WERI-Rb-1 (cell line): ENCODE measurements at places on chromosomes 5 and 9.

- peak; percentile 49 for DNase-seq
Measured at GRCh38 chr5:173281910-173282309, 46.3 kb downstream of the STC2 start.

- no peak for DNase-seq
Measured at GRCh38 chr9:90974643-90975245, 173.1 kb downstream of the SYK start.

DNA sequence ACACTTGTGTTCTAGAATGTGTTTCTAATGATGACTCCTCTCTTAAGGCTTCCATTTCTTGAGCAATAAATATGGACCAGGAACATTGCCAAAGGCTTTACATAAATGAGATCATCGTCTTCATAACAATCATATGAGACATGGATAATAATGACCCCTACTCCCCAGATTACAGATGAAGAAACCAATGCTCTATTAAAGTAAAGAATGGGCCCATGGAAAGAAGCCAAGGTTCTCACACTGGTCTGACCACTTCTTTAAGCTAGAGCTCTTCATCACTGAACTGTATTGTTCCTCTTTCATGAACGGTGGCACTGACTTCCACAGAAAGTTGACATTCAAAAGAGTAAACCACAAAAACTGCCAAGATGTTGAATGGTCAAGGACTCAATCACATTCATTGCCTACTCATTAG is 65.3 kb downstream of the MARCHF3 start:
- no peak for DNase-seq

- no peak for DNase-seq
Measured at GRCh38 chr5:145980718-145981117, 44.3 kb downstream of the SH3RF2 start.

DNA sequence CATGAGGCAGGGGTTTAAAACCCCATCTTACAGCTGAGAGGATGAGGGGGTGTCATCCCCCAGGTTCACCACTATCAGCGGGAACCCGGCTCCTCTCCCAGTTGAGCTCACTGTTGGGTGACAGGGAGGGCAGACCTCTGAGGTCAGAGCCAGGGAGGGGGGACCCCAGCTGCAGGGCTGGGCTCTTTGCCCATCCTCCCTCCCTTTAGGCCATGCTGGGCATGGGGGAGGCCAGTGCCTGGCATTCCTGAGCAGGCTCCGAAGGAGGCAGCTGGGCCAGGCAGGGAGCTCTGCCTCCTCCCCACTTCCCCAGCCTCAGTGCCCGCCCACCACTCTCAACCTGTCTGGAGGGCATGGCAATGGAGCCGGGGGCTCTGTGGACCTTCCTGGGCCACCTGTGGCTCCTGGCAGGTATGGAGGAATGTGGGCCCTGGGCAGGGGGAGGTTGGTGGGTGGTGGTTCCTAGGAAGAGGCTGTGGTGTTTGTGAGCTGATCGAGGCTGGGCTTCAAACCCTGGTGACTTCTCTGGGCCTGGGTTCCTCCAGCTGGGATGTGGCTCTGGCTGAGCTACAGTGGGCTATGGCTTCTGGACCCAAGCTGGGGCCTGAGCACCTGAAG is 12.6 kb downstream of the CRB2 start:
- DNase-seq, result no peak

GRCh38 chr5:116660929-116661328 is 86.3 kb upstream of the SEMA6A start:
- no peak for DNase-seq

GRCh38 chr5:127863161-127863560 is 160.0 kb downstream of the CCDC192 start:
- no peak for DNase-seq

- no peak for DNase-seq
Measured at GRCh38 chr9:83061036-83061435, 1.9 kb downstream of the RASEF start.

DNA sequence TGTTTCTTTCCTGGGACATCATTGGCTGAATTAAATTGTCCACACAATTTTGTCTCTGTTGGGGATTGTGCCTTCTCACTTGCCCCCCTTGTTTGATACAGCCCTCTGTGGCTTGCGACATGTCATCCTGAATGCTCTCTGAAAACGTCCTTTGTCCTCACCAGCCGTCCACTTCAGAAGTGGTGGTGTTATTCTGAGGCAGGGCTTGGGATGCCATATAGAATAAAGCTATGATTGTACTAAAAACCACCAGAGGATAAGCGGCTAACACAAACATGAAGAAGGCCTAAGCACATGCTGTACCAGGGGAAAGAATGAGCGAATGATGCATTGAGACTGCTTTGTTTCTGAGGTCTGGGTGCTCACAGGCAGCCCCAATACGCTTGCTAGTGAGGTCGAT is 3.5 kb upstream of the SNX30 start:
- no peak for DNase-seq

- no peak for DNase-seq
Measured at GRCh38 chr9:8188723-8189407, 389.3 kb upstream of the DMAC1 start.

DNA sequence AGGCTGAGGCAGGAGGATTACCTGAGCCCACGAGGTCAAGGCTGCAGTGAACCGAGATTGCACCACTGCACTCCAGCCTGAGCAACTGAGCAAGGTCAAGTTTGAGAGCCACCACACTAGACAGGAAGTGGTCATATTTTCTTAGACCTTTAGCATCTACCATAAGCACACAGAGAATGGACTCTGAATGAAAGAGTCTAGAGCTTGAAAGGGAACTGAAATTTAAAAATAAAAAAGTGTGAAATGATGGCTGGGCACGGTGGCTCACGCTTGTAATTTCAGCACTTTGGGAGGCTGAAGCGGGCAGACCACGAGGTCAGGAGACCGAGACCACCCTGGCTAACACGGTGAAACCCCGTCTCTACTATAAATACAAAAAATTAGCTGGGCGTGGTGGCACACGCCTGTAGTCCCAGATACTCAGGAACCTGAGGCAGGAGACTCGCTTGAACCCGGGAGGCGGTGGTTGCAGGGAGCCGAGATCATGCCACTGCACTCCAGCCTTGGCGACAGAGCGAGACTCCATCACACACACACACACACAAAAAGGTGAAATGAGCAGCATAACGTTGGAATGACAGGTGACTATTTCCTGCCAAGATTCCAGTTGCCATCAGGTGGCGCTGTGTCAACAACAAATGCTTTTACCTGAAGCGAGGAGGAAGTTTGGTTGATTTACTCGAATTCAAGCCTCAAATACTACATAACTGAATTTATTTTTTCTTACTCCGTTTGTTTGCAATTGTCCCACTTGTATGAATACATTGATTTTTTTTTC is 21.3 kb upstream of the AK3 start:
- peak; percentile 73 for DNase-seq

DNA sequence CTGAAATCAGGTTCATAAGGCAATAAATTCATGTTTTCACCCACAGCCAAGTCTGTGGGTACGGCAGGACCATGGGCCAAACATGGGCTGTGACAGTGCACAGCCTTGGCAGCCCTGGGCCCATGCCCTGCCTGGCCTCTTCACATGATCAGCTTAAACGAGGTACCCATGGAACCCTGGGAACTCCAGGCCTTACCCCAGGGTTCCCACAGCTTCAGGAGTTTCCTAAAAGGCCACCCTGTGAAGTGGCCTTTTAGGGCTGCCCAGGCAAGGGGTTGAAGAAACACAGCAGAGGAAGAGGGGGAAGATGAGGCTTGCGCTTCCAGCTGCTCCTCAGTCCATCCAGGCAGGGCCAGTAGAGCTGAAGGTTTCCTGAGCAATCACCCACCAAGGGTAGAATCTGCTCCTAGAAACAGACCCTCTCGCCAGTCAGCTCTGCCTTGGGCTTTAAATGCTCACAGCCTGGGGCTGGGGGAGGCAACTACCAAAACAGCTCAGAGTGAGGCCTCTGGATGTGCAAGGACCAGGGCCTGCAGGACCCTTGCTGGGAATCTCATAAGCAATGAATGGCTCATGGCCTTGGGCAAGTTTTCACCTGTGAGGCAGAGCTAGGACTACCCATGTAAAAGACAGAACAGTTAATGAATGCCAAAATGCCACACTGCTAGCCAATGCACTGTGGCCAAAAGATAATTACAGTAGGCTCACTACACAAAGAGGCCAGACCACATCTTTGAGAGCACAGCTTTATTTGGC is 79.3 kb upstream of the LRRTM2 start:
- no peak for DNase-seq

DNA sequence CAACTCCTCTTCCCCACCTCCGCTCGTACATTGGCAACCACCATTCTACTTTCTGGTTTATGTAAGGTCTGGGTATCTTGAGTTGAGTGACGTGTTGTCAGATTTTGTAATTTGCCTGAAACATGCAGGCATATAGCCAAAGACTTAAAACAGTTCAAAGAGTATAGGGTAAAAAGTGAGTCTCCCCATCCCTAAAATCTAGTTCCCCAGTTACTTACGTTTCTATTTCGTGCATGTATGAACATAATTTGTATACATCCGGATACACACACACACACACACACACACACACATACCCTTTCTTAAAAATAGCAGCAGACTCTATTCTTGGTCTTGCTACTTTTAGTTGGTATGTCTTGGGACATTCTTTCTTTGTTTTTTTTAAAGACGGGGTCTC is 915 bp downstream of the HSDL2 start:
- no peak for DNase-seq

GRCh38 chr9:114883709-114884108 is 46.7 kb downstream of the TNFSF8 start:
- no peak for DNase-seq

DNA sequence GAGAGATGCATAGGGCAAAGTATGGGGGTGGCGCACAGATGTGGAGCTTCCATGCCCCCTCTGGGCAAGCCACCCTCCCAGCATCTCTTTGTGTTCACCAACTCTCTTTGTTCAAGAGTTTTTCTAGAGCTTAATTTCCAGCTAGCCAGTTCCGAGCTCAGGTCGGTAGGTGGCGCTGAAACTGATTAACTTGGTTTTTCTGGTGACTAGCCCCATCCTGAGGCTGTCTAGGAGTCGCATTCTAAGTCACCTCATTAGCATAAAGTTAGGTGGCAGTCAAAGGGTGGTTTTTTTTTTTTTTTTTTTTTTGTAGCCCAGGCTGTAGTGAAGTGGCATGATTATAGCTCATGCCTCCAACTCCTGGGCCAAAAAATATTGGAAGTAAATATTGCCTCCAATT is 476.4 kb downstream of the KDM4C start:
- DNase-seq, result peak; percentile 32

DNA sequence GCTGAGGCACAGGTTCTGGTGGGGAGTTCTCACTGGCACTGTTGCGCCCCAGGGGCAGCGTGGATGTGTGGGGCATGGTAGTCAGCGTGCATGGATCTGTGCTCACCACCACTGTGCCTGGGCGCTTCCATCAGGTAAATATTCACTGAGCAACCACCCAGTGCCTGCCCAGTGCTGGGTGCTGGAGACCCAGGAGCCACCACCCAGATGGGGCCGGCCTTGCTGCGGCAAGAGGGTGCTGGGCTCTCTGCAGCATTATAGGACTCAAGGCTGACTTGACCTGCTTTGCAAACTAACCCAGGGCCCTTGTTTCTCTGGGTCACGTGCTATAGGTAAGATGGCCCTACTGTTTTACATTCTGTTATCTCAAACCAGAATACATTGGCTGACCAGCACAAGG is 60.5 kb downstream of the DAP start:
- DNase-seq, result no peak

DNA sequence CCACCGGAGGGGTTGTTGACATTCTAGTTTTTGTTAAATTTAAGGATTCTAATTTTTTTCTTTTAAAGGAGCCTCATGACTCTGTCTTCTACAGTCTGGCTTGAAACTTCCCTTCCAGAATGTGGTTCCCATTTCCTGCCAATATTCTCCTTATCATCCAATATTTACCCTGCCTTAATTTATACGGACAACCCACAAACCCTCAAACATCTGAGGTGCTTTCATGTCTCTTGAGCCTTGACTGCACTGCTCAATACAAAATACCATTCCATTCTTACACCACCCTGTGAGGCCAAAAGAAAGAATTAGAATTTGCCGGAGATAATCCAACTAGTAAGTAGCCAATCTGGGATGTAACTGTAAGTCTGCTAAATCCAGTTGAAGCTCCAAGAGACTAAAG is 346.5 kb downstream of the SPOCK1 start:
- peak; percentile 31 for DNase-seq

- DNase-seq, result no peak
Measured at GRCh38 chr5:1276930-1277329, 17.9 kb downstream of the TERT start.

DNA sequence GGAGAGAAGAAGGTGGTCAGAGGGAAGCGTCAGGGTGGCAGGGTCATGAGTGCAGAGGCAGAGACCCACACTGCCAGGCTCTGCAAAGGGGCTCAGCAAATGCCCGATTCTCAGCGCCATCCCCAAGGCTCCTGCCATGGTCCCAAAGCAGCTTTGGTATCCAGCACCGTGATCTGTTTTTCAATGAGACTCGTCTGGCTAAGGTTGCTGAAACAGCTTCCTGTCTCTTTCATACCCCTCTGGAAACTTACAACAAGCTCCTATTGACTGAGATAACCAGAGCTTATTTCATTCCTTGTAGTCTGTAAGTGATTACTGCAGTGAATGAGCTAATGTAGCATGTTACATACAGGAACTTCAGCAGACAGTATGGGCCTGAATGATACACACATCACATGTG is 568.6 kb upstream of the DAP start:
- DNase-seq, result no peak

- no peak for DNase-seq
Measured at GRCh38 chr5:149160291-149160787, 19.0 kb downstream of the ABLIM3 start.

DNA sequence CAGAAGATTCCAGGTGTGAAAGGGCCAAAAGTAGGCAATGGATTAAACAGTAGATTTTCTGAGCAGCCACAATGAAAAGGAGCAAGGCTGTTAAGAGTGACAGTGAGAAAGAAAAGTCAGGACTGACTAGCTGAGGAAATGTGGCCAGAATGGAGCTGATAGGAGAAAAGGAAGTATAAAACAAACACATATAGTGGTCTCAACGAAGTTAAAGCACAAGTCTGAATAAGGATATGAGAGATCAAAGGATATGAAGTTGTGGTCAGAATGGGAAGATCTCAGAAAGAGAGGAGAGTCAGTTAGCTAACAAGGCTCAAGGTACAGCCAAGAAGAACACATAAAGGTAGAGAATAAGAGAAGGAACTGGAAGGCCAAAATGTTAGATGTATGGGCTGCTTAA is 39.9 kb downstream of the FNIP1 start:
- no peak for DNase-seq

- no peak for DNase-seq
Measured at GRCh38 chr9:106963684-106964083, 100.7 kb downstream of the ZNF462 start.

DNA sequence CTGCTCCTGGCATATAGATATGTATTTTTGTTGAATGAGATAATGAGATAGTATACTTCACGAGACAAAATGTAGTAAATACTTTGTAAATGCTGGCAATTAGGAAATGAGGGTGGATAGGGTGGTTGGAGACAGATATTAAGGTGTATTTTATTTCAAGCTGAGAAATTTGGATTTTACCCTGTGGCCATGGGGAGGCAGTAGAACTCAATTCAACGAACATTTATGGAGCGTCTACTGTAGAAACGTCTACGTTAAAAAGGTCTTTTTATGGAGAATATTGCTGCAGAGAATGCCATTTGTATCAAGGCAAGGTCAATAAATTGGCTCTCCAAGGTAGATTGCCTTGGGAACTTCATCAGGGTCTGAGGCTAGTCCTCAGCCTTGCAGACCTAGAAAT is 21.5 kb upstream of the RALGPS1 start:
- DNase-seq, result no peak
